ENCODE measurements at places on chromosomes 5 and 9.

GRCh38 chr9:37283730-37284325, 138.7 kb upstream of the GRHPR start:
- DNase-seq, result no peak

GRCh38 chr5:121681229-121681855, 170.3 kb upstream of the FTMT start:
- no peak for DNase-seq

- DNase-seq, result no peak
Measured at GRCh38 chr9:125950880-125951471, 203.8 kb downstream of the PBX3 start.

DNA sequence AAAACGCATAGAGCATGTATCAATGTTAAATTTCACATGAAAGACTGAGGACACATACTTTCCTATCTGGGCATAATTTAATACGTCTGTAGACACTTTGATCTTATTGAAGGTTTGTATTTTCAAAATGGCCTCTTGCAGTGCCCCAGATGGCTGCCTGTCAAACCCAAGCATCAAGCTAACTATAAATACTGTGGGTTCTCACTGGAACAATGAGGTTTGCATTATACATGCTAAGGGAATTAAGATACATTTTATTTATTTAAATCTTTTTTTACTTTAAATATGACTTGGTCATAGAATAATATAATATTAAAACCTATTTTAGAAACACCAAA, 702.9 kb upstream of the GRAMD2B start:
- DNase-seq, result no peak

- peak; percentile 28 for DNase-seq
Measured at GRCh38 chr5:124824637-124825158, 78.3 kb upstream of the ZNF608 start.

GRCh38 chr5:170429014-170429413, 39.8 kb upstream of the KCNMB1 start:
- DNase-seq, result peak; percentile 50

GRCh38 chr5:170541146-170541769, 37.4 kb downstream of the KCNIP1 start:
- DNase-seq, result no peak

DNA sequence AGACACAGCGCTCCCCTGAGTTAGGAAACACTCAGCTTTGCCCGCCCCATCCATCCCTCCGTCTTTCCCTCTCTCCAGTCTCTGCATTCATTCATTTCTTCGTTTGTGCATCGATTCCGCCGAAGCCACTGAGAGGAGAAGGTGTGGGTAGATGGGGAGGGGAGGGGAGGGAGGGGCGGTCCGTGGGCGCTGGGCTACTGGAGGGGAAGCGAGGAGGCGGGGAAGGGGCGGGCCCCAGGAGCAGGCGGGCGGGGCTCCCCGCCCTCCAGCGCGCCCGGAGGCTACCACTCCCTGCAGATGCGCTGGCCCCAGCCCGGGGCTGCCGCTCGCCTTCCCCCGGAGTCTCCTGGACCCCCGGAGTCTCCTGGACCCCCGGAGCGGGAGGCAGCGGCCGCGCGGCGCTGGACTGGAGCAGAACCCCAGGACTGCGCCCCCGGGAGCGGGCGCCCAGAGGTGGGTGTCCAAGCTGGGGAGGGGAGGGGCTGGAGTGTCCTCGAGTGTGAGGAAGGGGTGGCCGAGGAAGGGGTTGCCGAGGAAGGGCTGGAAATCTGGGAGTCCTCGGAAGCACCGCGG, 159.5 kb downstream of the C9orf152 start:
- DNase-seq, result peak; percentile 55

DNA sequence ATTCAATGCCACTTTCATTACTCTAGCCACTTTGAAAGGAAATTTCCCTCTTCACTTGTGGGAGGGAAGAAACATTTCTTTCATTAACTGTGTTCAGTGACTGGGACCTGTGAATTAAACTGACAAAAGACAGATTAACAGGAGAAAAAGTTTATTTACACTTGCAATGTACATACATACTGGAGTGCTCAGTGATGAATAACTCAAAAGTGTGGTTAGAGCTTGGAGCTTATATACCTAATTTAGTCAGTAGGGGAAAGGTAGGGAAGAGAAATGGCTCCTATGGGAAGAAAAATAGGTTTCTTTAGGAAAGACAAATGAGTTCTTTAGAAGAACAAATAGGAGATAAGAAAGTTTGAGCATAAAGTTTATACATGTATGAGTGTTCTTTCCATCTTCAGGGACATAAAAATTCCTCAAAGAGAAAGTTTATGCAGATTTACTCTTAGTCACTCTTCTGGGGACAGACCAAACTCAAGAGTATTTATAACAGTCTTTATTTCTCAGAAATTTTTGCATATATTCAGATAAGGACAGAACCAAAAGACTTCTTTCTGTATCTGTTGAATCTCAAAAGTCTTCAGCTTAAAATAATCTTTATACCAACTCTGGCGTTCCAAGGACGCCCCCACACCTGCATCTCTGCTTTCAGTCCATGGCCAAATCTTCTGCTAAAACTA, 120.0 kb upstream of the RAI14 start:
- DNase-seq, result no peak

GRCh38 chr5:36070687-36071571, 4.2 kb upstream of the UGT3A2 start:
- DNase-seq, result no peak

- peak; percentile 76 for DNase-seq
Measured at GRCh38 chr5:159826351-159827214, 89.7 kb upstream of the ADRA1B start.

GRCh38 chr5:16500024-16500423, 34.4 kb upstream of the ZNF622 start:
- no peak for DNase-seq

GRCh38 chr5:14235872-14236271, 92.7 kb downstream of the TRIO start:
- no peak for DNase-seq

- peak; percentile 7 for DNase-seq
Measured at GRCh38 chr5:91651704-91652103, 268.6 kb upstream of the ARRDC3 start.

DNA sequence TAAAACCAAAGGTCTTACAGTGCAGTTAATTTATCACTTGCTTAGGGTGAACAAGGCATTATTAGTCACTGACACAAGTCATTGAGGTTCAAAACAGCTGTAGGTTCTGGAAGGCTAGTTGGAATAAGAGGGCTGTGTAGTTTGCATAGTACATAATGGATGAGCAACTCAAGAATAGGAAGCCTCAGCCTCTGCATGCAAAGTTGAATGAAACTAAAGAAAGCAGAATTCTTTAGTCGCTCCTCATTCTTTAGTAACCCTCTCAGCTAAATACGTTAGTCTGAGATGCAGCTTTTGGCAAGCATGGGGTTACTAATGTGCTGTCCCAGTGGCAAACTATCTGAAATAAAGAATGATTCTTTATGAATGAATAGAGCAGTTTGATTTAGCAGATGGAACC, 74.2 kb downstream of the ADGRV1 start:
- no peak for DNase-seq

- DNase-seq, result no peak
Measured at GRCh38 chr5:92695123-92696003, 885.7 kb downstream of the NR2F1-AS1 start.

DNA sequence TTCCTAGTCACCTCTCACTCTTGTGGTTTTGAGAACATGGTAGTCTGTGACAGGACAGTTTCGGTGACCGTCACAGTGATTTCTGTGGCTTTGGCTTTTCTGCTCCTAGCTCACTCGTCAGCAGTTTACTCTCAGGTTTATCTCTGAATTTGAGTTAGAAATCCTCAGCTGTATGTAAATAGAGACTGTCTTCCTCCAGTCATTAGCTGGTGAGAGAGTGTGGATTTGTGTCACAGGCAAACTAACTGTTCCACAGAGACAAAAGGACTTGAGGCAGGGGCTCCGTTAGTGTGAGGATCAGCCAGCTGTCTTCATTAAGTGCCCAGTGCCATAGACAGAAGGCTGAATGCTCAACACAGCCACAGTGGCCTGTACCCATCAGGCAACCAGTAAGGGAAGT, 131.4 kb downstream of the CD180 start:
- DNase-seq, result no peak

GRCh38 chr5:130198927-130199326, 294.7 kb downstream of the CHSY3 start:
- peak; percentile 28 for DNase-seq

GRCh38 chr5:178831049-178831448, 28.7 kb upstream of the ZNF354B start:
- DNase-seq, result no peak

DNA sequence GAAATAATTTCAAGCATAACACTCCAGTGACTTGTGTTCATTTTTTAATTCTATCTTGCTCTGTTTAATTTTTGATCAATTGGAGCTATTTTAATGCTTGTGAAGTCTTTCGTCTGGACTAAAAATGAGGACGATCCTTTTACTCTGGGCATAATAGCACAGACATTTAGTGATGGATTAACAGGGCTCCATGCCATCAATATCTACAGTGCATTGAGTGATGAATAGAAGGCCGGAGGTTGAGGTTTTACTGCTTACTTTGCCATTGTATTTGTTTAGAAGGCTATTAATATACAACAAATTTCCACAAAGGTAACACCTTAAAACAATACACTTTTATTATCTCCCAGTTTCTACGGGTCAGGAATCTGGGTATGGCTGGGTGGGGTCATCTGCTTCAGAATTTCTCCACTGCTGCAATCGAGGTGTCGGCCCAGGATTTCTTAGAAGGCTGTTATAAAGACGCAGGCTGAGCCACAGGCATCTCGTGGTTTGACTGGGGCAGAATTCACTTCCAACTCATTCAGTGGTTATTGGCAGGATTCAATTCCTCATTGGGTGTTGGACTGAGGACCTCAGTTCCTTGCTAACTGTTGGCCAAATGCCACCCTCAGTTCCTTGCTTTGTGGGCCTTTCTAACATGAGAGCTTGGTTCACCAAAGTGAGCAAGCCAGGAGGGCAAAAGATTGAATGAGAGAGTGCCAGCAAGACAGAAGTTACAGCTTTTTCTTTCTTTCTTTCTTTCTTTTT, 265.4 kb upstream of the VLDLR start:
- no peak for DNase-seq

DNA sequence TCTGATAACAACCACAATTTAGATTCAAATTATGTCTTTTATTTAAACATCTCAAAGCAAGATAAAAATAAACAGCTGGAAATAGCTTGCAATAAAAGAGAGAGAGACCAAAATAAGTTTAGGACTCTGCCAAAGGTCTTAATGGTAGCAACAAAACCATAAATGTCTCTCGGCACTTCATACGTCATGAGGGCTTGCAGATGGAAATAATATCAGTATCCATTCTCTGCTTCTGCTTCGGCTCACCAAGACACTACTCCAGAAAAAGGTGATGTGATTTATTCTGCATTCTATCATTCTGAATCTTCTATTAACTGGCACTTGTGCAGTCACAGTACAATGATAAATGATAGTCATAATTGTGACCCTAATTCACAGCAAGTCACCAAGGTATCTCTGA, 56.1 kb downstream of the EBF1 start:
- DNase-seq, result no peak

GRCh38 chr9:16329671-16330113, 540.8 kb downstream of the BNC2 start:
- DNase-seq, result no peak

- DNase-seq, result no peak
Measured at GRCh38 chr5:17269201-17269600, 51.8 kb downstream of the BASP1 start.

DNA sequence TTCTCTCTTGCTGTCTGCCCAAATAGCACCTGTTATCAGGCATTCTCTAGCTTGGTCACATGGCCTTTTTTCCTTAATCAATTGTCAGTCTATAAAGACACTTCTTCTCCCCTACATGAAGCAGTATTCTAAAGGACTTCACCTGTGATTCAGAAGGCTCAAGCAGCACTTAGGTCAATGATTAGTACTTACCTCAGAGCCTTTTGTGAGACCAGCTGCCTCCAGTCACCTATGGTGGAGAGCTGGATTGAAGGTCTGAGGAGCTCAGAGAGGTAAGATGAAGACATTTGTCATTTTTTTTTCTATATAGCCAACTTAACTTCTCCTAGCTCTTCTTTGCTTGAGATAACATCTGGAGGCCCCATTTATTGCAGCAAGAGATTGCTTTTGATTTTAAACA, 278.3 kb upstream of the PCSK5 start:
- DNase-seq, result no peak

DNA sequence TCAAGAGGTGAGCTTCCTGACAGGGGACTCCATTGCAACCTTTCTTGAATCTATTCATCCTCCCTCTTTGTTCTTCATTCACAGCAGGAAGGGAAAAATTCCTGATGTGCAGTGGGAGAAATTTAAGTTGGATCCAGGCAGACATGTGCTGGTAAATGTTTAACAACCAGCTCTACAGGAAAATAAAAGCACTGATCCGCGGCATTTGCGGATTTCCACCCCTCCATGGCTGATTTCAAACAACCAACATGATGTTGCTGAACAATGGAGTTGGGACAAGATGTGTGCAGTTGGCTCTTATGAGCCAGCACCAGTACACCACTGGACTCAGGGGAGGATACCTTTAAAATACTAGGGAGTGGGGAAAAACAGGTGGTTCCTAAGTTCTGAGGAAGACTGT, 47.0 kb downstream of the SPRY4 start:
- no peak for DNase-seq

GRCh38 chr9:13478639-13479038, 199.1 kb upstream of the MPDZ start:
- no peak for DNase-seq

- DNase-seq, result peak; percentile 84
Measured at GRCh38 chr9:123353984-123354591, 1.9 kb upstream of the CRB2 start.

- DNase-seq, result no peak
Measured at GRCh38 chr9:126693428-126693944, 79.8 kb downstream of the LMX1B start.

- no peak for DNase-seq
Measured at GRCh38 chr9:131395157-131396098, 1.5 kb downstream of the PRRC2B start.

DNA sequence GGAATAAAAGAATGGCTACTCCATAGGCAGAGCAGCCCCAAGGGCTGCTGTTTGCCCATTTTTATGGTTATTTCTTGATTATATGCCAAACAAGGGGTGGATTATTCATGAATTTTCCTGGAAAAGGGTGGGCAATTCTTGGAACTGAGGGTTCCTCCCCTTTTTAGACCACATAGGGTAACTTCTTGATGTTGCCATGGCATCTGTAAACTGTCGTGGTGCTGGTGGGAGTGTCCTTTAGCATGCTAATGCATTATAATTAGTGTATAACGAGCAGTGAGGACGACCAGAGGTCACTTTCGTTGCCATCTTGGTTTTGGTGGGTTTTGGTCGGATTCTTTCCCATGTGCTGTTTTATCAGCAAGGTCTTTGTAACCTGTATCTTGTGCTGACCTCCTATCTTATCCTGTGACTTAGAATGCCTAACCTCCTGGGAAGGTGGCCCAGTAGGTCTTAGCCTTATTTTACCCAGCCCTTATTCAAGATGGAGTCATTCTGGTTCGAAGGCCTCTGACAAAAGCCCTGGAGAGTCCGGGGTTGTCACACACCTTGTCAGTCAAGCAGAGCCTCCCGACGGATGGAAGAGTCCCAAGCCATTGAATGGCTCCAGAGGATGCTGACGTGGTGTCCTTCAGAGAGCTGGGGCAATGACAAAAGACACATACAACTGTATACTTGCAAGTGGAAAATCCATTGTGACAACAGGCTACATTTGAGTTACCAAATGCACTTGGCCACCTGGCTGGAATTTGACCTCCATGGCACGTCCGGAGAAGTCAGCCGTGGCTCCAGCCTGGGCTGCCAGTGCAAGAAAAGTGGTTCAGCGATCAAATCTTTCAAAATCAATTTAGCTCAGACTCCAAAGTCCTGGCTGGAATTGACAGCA, 67.1 kb upstream of the CLINT1 start:
- DNase-seq, result no peak

- DNase-seq, result no peak
Measured at GRCh38 chr9:80875947-80876346, 813.4 kb downstream of the TLE1 start.

All from A549 (cell line).